ENCODE measurements at places on chromosomes 7 and 10. TPM values are rescaled to one million over a fixed set of nuclear protein-coding genes. Genes with fewer than 3 reads are reported as not detected.

Gene LBX1
- total RNA-seq: not detected

Gene TSPAN33
- total RNA-seq: 4.7 TPM

Gene TUBAL3
- total RNA-seq: not detected

Gene RARRES2
- total RNA-seq: 6.2 TPM

Gene CALML5
- not detected for total RNA-seq

Gene PTN
- 182 TPM for total RNA-seq

Gene RSBN1L
- total RNA-seq: 76.7 TPM

Gene CYP3A5
- 1.6 TPM for total RNA-seq

Gene TMEM120A
- 19.8 TPM for total RNA-seq

Gene CCDC172
- not detected for total RNA-seq

Gene ZNF503
- 1.1 TPM for total RNA-seq

Gene SPDYE2
- not detected for total RNA-seq

Gene EVX1
- total RNA-seq: not detected

Gene GPER1
- total RNA-seq: 1.1 TPM

Gene HOXA9
- total RNA-seq: not detected

Gene CTAGE6
- not detected for total RNA-seq

Gene HMX3
- total RNA-seq: not detected

Gene CPA2
- total RNA-seq: not detected

Gene TMEM130
- total RNA-seq: 3.6 TPM

Gene TEX47
- not detected for total RNA-seq

Gene ARMC3
- 5.1 TPM for total RNA-seq

Gene CALHM3
- total RNA-seq: not detected

Gene WNT16
- total RNA-seq: 1.2 TPM

Gene ABCA13
- total RNA-seq: 0.16 TPM

Gene CUX1
- 23.2 TPM for total RNA-seq

Gene BBIP1
- total RNA-seq: 78.1 TPM

Gene OPN4
- total RNA-seq: not detected

Gene OR2A12
- total RNA-seq: not detected

Gene FAM171A1
- 31.2 TPM for total RNA-seq

Gene PRLHR
- 4.1 TPM for total RNA-seq

Gene NUTM2A
- total RNA-seq: 1.2 TPM

Gene EBLN1
- not detected for total RNA-seq

Gene CTAGE4
- 0.31 TPM for total RNA-seq

Gene WASL
- total RNA-seq: 24.3 TPM

Gene VWDE
- total RNA-seq: 1.4 TPM

Gene ETV1
- total RNA-seq: 66.1 TPM

Gene SKIDA1
- 9.4 TPM for total RNA-seq

Gene WEE2
- 0.16 TPM for total RNA-seq

Gene ZNF804B
- total RNA-seq: 4.2 TPM

Gene EGFR
- total RNA-seq: 9.4 TPM
